ENCODE measurements at places on chromosomes 2 and 18.
A peak's percentile ranks its signal among the peaks of the same experiment; 100 is the strongest.

- DNase-seq: peak; percentile 79
Measured at GRCh38 chr18:9771261-9771976, 63.3 kb downstream of the RAB31 start.

GRCh38 chr2:16622399-16622968 is 43.1 kb downstream of the CYRIA start:
- DNase-seq: no peak

GRCh38 chr2:73985308-73986084 is 786 bp downstream of the TET3 start:
- DNase-seq: peak; percentile 60

DNA sequence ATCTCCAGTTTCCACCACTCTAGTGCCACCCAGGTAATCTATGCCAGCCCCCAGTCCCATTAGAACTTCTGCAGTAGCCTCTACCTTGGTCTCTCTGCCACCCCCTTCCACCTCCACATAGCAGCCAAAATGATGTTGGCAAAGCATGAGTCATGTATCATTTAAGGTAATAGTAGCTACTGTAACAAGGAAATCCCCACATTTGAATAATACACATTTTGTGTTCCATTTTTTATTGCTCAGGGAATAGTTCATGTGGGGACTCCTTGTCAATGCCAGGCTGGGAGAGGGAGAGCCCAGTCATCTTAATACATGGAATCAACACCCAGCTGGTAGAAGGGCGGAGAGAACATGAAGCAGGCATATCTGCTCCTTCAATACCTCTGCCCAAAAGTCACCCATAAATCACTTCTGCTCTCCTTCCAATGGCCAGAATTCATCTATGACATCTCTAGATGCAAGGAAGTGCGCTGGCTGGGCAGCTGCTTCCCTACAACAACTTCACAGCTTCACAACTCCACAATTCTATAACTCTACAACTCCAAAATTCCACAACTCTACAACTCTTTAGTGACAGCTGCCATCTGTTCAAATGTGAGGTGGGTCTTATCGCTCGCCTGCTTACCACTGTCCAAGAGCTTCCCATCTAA is 70.6 kb upstream of the GLS start:
- no peak for DNase-seq
